ENCODE measurements at places on chromosomes 16 and 17. TPM values are rescaled to one million over a fixed set of nuclear protein-coding genes. Genes with fewer than 3 reads are reported as not detected.

GRCh38 chr16:78034530-78034929 is 12.2 kb downstream of the CLEC3A start:
- peak; percentile 9 for DNase-seq
- no peak overlapping the region for H3K4me3 ChIP-seq
- H3K4me1 ChIP-seq, result peaks cover 23% of the 10 kb centered on the region
- peak overlapping the region; percentile 44 for H3K27ac ChIP-seq
- H3K27me3 ChIP-seq, result peaks cover 8% of the 10 kb centered on the region

- no peak for DNase-seq
- H3K27me3 ChIP-seq, result no peaks in the 10 kb centered on the region
- no peak overlapping the region for H3K4me3 ChIP-seq
- H3K27ac ChIP-seq, result no peak overlapping the region
- no peaks in the 10 kb centered on the region for H3K4me1 ChIP-seq
- H3K36me3 ChIP-seq, result no peaks in the 10 kb centered on the region
Measured at GRCh38 chr16:79982862-79983261, 382.3 kb upstream of the MAF start.

DNA sequence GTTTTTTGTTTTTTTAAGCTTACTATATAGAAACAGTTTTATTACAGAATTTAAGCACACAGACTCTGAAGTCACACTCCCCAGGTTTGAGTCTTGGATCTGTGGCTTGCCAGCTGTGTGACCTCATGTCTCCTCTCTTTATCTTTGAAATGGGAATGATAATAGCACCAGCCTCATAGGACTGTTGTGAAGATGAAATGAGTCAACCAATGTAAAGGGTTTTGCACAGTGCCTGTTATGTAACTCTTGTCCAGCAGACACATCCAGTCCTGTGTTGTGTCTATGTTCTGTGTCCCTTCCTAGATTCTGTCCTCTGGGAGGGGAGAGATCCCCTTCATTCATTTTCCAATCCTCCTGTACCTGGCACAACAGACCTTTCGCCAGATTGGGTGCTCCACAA is 3.1 kb upstream of the CPD start:
- no peak overlapping the region for H3K27ac ChIP-seq
- H3K27me3 ChIP-seq, result peaks cover 4% of the 10 kb centered on the region
- H3K36me3 ChIP-seq, result peaks cover 6% of the 10 kb centered on the region

- DNase-seq, result no peak
- H3K36me3 ChIP-seq, result peaks cover 28% of the 10 kb centered on the region
- H3K27me3 ChIP-seq, result no peaks in the 10 kb centered on the region
- peaks cover 7% of the 10 kb centered on the region for H3K4me1 ChIP-seq
- H3K4me3 ChIP-seq, result no peak overlapping the region
Measured at GRCh38 chr16:81652798-81653505, 126.1 kb upstream of the PLCG2 start.

- H3K27me3 ChIP-seq, result no peaks in the 10 kb centered on the region
- H3K27ac ChIP-seq, result no peak overlapping the region
- H3K4me1 ChIP-seq, result no peaks in the 10 kb centered on the region
- no peak overlapping the region for H3K4me3 ChIP-seq
Measured at GRCh38 chr16:12258861-12259645, 282.5 kb downstream of the SNX29 start.

DNA sequence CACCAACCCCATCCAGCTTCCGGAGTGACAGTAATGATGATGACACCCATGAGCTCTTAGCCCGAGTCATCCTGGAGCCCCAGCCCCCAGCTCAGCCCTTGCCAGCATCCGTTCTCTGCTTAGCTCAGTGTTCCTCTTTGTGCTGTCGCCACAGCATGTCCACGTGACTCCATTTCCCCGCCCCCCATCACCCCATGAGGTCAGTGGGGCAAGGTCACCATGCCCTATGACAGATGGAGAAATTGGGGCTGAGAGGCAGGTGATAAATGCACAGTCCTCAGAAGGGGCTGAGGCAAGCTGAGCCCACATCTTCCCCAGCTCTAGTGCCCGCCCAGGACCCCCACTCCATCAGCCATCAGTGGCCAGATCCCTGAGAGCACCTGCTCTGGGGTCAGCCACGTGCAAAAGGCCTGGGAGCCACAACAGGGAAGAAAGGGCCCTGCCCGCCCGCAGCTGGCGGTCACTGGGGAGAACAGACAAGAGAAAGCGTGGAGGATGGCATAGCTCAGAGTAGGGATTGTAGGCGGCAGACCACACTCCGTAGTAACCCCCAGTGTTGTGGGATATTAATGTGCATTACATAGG is 17.1 kb downstream of the ITGB4 start:
- H3K27ac ChIP-seq, result peak overlapping the region; percentile 76
- H3K36me3 ChIP-seq, result no peaks in the 10 kb centered on the region
- H3K27me3 ChIP-seq, result no peaks in the 10 kb centered on the region
- H3K4me3 ChIP-seq, result no peak overlapping the region
- DNase-seq, result no peak

The ZNF750 gene
- total RNA-seq, result not detected

GRCh38 chr16:74500907-74501306 is 79.6 kb upstream of the CLEC18B start:
- H3K4me1 ChIP-seq, result no peaks in the 10 kb centered on the region
- DNase-seq, result no peak
- no peaks in the 10 kb centered on the region for H3K27me3 ChIP-seq

The STH gene
- not detected for total RNA-seq

DNA sequence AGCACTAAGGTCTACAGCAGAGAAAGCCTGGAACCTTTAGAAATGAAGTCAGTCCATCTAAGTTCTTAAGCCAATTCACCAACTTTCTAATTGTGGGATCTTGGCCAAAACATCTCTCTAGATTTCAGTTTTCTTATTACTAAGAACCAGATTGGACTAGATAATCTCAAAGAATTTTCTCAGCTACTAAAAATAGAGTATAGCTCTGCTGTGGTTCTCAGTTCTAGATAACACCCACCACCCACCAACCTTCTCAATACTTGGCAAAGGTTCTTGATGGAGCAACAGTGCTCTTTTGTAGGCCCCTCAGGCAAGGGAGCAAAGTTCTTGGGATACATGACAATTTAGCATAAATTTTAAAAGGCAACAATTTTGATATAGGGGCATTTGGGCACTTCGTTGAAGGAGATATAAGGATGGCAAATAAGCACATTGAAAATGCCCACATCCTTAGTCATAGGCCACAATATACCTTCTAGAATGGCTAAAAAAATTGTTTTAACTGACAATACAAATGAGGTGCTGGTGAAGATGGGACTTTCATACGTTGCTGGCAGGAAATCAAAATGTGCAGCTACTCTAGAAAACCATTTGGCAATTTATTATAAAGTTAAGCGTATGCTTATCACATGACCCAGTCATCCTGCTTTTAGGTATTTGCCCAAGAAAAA is 74.4 kb upstream of the TMEM132E start:
- DNase-seq, result no peak
- peaks cover 31% of the 10 kb centered on the region for H3K27me3 ChIP-seq
- H3K4me3 ChIP-seq, result no peak overlapping the region
- H3K4me1 ChIP-seq, result peaks cover 26% of the 10 kb centered on the region

The CCT6B gene
- total RNA-seq, result 1.5 TPM

DNA sequence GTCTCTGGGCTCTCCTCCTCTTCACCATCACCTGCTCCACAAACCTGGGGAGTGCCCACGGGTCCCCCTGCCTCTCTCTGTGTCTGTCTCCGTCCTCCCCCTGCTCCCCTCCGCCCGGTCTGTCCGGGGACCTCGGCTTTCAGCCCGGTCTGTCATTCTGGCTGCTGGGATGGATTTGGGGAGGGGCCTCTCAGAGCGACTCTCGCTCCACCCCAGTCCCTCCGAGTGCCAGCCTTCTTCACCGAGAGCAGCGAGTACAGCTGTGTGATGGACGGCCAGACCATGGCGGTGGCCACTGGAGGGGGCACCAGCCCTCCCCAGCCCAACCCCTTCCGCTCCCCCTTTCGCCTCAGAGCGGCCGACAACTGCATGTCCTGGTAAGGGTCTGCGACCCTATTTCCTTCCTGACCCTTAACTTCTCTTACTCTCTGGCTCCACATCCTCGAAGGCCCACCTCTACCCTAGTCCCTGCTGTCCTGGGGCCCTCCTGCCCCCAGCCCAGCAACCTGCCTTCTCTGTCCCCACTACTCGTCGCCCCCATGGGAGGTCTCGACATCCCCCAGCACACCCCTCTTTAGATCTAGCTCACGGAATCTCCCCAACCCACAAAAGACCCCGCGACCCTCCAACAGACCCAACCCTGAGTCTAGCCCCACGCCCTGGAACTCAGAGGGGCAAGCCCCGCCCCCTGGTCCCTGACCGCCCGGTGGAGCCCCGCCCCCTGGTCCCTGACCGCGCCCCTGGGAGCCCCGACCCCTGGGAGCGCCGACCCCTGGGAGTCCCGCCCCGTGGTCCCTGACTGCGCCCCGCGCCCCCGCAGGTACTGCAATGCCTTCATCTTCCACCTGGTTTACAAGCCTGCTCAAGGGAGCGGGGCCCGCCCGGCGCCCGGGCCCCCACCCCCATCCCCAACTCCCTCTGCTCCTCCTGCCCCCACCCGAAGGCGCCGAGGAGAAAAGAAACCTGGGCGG is 5.6 kb upstream of the CXCL16 start:
- peaks cover 36% of the 10 kb centered on the region for H3K27me3 ChIP-seq
- H3K4me1 ChIP-seq, result peaks cover 12% of the 10 kb centered on the region
- H3K27ac ChIP-seq, result no peak overlapping the region
- DNase-seq, result no peak
- peaks cover 1% of the 10 kb centered on the region for H3K36me3 ChIP-seq

The TVP23A gene
- total RNA-seq, result 0.05 TPM

DNA sequence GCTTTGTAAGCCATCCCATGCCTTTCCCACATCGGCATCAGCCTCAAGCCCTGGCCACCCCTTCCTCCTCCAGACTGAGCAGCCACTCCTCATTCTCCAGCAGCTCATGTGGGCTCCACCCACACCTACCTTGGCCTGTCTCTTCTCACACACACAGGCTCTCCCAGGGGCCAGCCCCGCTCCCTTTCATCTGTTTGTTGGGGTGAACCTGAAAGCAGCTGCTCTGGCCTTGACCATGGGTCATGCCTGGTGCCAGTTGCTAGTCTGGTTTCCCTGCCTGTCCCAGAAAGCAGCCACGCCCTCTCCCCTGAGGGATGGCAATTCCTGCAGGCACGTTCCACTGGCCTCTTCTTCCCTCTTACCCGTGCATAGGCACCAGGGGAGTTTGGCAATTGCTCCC is 11.4 kb upstream of the TMEM238L start:
- H3K27ac ChIP-seq, result no peak overlapping the region
- no peaks in the 10 kb centered on the region for H3K4me1 ChIP-seq
- H3K36me3 ChIP-seq, result no peaks in the 10 kb centered on the region
- DNase-seq, result no peak
- no peaks in the 10 kb centered on the region for H3K27me3 ChIP-seq
- H3K4me3 ChIP-seq, result no peak overlapping the region

GRCh38 chr16:66205287-66206231 is 160.9 kb upstream of the CDH5 start:
- H3K27me3 ChIP-seq, result no peaks in the 10 kb centered on the region
- H3K4me3 ChIP-seq, result no peak overlapping the region
- no peaks in the 10 kb centered on the region for H3K4me1 ChIP-seq
- H3K36me3 ChIP-seq, result no peaks in the 10 kb centered on the region
- no peak overlapping the region for H3K27ac ChIP-seq

DNA sequence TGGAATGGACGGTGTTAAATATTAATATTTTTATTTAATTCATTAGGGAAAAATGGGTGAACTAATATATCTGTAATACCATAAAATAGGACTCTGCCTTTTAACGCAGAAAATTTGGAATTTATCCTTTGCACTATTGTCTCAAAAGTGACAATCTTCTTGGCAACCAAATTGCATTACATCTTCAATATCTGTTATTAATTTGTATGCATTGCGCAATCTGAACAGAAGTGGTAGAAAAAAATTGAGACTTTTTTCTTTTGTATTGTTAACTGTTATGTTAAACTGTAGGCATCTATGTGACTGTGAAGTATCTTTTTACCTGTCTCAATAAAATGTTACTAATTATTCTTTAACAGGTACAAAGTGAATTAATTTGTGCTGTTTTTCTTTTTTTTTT is 55.6 kb downstream of the PPM1E start:
- H3K27me3 ChIP-seq, result peaks cover 26% of the 10 kb centered on the region
- no peaks in the 10 kb centered on the region for H3K4me1 ChIP-seq
- H3K4me3 ChIP-seq, result no peak overlapping the region
- no peak overlapping the region for H3K27ac ChIP-seq
- DNase-seq, result no peak

The KREMEN2 gene
- total RNA-seq, result 0.09 TPM

- no peak overlapping the region for H3K27ac ChIP-seq
- H3K4me1 ChIP-seq, result peaks cover 10% of the 10 kb centered on the region
- peak overlapping the region; percentile 70 for H3K4me3 ChIP-seq
- peaks cover 29% of the 10 kb centered on the region for H3K27me3 ChIP-seq
- H3K36me3 ChIP-seq, result no peaks in the 10 kb centered on the region
Measured at GRCh38 chr17:62626719-62627218, 701 bp upstream of the MRC2 start.

The PPP1R27 gene
- total RNA-seq, result not detected

- H3K27me3 ChIP-seq, result no peaks in the 10 kb centered on the region
- peaks cover 14% of the 10 kb centered on the region for H3K36me3 ChIP-seq
- peak overlapping the region; percentile 50 for H3K27ac ChIP-seq
- peaks cover 54% of the 10 kb centered on the region for H3K4me1 ChIP-seq
- no peak overlapping the region for H3K4me3 ChIP-seq
Measured at GRCh38 chr17:35079547-35080423, 16.3 kb upstream of the RFFL start.

The MYCBPAP gene
- total RNA-seq, result 3.1 TPM

The BCAR1 gene
- total RNA-seq, result 0.44 TPM

DNA sequence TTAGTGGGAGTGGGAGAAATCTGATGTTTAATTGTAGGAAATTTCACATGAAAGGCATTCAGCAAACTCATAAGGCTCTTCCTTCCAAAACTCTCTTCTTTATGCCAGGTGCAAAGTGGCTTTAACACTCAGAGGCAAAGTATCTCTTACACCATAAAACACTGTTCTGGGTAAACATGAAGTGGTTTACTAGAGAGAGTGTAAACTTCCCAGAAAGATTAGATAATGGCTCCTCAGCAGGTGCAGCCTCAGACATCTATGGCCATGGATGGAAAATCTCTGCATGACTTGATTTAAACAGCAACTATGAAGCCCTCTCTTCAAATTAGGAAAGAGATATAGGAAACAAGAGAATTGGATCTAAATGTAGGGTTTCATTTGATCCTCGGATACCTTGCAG is 583.1 kb upstream of the SALL1 start:
- no peaks in the 10 kb centered on the region for H3K36me3 ChIP-seq
- H3K4me3 ChIP-seq, result no peak overlapping the region
- DNase-seq, result no peak
- no peaks in the 10 kb centered on the region for H3K27me3 ChIP-seq
- no peaks in the 10 kb centered on the region for H3K4me1 ChIP-seq
- H3K27ac ChIP-seq, result no peak overlapping the region

DNA sequence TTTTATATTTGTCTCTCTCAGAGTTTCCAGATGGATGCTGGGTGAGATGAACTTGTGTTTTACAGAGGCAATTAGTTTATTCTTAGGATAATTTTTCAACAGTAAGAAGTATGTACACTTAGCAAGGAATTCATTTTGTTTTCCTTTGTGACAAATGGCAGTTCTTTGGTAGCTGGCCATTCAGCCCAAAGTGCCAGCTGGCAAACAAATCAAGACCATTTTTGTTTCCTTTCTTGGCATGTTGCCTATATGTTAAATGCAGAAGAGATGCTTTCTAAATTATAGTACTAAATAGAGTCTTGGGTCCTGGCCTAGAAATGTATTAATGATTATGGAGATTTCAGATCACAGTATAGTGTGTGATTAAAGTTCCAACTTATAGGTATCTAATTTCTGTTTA is 337.1 kb downstream of the CNTNAP4 start:
- H3K27me3 ChIP-seq, result no peaks in the 10 kb centered on the region
- no peak overlapping the region for H3K4me3 ChIP-seq
- no peak for DNase-seq
- H3K27ac ChIP-seq, result no peak overlapping the region
